ENCODE measurements at places on chromosomes 16 and 17.

DNA sequence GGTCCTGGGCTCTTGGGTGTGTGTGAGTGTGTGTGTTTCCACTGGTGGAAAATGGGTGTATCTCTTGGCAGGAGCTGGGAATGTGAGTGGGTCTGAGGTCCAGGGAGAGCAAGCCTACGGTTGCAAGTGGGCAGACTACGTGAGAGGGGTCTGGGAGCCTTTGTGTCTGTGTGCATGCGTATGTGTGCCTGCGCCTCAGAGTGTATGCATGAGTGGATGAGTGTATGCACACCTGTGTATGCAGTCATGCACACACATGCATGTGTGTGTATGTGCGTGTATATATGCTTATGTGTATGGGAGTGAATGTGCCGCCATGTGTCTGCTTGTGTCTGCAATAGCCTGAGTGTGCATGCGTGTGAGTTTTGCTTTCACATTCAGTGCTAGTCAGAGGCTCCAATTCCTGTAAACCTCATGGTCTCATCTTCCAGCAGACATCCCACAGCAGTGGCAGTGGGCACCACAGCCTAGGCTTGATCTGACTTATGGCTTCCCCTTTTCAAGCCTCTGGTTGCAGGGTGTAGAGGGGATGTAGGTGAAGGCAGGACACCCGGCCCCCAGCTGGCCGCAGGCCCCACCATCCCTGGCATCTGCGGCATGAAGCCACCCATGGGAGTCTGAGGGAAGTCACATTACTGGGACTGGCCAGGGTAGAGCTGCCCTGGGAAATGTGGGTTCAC is 19.7 kb upstream of the RMI2 start:
- no peak for DNase-seq

- no peak for DNase-seq
Observed at GRCh38 chr17:427327-427726, 74.7 kb upstream of the RPH3AL start.

- DNase-seq, result no peak
Observed at GRCh38 chr17:17564896-17565295, 26.6 kb downstream of the PEMT start.

DNA sequence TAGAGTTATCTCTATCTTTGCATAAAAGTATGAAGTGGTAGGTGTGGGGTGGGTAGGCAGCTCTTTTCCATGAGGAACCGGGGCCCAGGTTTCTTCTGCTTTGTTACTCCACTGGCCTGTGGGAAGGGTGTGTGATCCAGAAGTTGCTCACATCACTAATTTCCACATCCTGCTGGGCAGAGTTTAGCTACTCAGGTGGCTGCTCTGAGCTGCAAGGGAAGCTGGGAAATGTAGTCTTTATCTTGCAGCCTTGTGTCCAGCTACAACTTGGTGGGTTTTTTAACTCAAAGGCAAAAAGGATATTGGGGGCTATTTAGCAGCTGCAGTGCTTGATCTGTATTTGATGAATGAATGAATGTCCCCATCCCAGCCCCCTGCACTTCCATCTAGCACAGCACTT is 335.3 kb downstream of the SNX29 start:
- no peak for DNase-seq

DNA sequence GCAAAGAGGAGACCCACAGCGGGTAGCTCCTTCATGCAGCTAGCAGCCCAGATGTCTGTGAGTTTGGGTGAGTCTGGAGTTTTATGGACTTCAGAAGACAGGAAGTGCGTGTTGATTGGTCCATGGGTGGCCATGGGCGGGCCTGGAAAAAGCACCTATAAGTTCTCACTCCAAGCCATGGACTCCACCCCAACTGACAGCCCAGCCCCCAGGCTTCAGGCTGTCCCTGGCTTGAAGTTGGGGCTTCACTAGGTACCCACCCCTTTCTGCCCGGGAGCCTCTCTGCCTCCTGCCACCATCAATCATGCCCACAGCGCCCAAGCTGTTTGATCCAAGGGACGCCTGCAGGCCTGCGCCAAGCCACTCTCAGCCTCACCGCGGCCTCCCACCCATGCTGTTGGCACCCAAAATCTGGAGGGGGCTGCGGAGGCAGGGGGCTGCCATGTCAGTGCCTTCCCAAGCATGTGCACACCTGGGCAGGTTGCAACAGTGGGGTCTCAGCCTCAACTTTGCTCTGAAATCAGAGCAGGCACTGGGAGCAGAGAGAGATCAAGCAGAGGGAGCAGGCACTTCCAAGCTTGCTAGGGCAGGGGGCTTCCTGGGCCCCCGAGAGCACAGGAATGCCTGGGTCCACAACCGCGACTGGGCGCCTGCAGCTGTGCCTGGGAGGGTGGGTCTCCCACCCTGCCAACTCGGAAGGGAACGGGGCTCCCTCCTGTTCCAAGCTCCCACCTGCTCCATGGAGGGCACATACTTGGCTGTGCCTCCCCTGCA is 1503.7 kb downstream of the CDH11 start:
- no peak for DNase-seq

GRCh38 chr16:27318392-27319256 is 4.8 kb downstream of the IL4R start:
- DNase-seq, result peak; percentile 63

- no peak for DNase-seq
Observed at GRCh38 chr17:77457572-77458201, 316.9 kb downstream of the SEC14L1 start.

DNA sequence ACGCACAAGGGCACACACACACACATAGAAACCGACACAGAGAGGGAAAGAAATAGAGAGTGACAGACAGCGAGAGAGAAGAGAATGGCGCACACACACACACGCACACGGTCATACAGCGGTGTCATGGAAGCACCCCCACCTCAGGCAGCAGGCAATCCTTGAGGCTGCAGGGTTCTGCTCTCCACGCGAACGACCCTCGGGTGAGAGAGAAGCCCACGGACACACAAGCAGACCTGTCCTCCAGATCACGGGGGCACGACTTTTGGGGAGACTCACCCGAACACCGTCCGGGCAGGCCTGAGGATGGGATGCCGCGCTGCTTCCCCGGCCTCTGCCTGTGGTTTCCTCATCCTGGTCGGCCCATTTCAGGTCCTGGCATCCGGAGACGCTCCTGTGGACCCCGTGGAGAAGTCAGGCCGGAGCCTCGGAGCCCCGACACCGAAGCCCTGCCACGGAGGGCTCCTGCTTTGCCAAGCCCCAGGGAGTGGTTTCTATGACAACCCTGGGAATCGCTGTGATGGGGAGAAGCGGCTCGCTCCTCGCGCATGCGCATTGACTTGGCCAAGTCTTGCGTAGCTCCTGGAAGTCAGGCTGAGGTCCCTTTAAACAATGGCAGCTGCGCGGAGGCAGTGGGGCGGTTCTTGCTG is 118.2 kb upstream of the KCNJ18 start:
- peak; percentile 32 for DNase-seq

- no peak for DNase-seq
Observed at GRCh38 chr17:1480747-1481465, 11.6 kb downstream of the MYO1C start.

DNA sequence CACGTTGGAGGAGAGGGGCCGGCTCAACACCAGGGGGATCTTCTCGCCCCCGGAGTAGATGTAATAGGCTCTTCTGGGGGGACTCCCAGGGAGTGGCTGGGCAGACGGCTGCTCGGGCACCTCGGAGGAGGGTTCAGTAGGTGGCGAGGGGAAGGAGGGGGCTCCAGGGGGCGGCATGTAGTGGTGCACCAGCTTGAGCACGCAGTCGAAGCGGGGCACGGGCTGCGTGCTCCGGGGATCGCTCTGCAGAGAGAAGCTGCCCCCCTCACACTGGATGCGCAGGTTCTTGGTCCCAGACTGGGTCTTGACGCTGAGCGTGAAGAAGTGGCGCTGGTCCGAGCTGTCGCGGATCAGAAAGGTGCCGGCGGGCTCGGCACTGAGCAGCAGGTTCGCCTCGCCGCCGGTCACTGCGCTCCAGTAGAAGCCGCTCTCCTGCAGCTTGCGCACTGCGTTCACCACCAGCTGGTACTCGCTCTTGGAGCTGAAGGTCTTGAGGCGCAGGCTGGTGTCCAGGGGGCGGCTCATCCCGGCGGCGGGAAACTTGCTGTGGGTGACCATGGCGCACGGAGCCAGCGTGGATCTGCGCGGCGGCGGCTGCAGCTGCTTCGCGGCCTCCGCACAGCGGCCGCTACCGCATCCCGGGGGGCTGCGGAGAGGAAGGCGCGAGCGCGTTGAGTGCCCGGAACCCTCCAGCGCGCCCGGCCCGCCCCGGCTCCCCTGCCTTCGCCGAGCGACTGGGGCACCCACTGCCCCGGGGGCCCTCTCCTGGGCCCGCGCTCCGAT is 1.1 kb downstream of the SOCS3 start:
- peak; percentile 45 for DNase-seq

GRCh38 chr16:68289202-68289601 is 21.5 kb downstream of the SLC7A6OS start:
- no peak for DNase-seq
